SK-N-SH (cell line): ENCODE measurements at places on chromosomes 4 and X. TPM values are rescaled to one million over a fixed set of nuclear protein-coding genes. Genes with fewer than 3 reads are reported as not detected.

GRIA3 gene
- polyA plus RNA-seq = 0.15 and 0.31 TPM in 2 replicates

SH3TC1 gene
- polyA plus RNA-seq = 2.7 and 2.9 TPM in 2 replicates

FAM53A gene
- 7.6 and 8.3 TPM in 2 replicates for polyA plus RNA-seq

ETDA gene
- polyA plus RNA-seq = not detected in 2 replicates

- no peak for DNase-seq
Observed at GRCh38 chrX:152025656-152026440, 51.4 kb upstream of the GABRE start.
